ENCODE measurements at places on chromosomes 12 and 14.
A peak's percentile ranks its signal among the peaks of the same experiment; 100 is the strongest.

DNA sequence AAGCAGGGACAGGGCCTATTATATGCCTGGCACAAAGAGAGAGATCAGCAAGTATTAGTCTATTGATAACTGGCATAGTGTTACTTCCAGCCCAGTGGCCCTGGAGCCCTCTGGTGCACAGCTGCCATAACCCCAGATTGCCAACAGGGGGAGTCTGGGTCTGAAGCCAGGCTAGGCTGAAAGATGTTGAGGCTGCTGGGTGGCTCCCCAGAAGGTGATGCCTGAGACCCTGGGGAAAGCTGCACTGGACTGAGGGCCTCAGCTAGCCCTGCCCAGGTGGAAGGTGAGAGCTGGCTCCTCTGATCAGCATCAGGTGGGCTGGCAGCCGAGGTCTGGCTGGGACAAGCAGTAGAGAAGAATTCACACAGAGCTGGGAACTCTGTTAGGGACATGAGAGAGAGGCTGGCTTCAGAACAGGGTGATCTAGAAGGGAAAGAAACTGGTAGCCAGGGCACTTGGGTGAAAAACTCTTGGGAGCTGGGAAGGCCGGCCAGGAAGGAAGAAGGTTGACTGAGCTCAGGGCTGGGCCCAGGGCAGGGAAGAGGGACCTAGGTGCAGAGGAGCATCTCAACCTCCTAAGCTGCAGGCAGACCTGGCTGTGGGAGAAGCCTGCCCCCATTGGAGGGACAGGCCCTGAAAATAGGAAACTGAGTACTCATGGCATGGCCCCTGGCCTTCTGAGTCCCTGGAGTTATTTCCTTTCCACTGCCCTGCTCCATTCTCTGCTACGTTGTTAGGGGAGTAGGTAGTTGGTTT is 3.9 kb downstream of the GZMH start:
- peak; percentile 48 for DNase-seq

- DNase-seq: no peak
Measured at GRCh38 chr12:19068137-19068536, 61.4 kb upstream of the PLEKHA5 start.

DNA sequence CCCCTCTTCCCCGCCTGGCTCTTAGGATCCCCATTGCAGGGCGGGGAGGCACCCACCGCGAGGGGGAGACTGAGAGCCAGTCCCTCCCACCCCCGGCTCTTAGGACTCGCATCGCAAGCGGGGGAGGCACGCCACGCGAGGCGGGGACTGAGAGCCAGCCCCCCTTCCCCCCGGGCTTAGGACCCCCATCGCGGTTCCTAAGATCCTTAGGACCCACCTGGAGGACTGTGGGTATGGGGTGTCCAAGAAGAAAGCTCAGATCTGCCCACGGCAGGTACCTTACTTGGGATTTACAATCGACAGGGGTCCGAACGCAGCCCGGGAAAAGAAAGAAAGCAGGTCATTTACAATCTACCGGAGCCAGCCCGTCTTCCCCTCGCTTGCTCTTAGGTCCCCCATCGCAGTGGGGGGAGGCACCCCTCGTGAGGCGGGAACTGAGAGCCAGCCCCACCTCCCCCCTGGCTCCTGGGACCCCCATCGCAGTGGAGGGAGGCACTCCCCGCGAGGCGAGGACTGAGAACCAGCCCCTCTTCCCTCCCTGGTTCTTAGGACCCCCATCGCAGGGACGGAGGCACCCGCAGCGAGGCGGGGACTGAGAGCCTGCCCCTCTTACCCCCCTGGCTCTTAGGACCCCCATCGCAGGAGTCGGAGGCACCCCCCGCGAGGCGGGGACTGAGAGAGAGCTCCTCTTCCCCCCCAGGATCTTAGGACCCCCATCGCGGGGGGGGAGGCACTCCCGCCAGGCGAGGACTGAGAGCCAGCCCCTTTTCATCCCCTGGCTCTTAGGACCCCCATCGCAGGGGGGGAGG is 43.7 kb downstream of the DDX11 start:
- peak; percentile 41 for DNase-seq

GRCh38 chr14:73754911-73755360 is 40.8 kb upstream of the PNMA1 start:
- no peak for DNase-seq

- DNase-seq: no peak
Measured at GRCh38 chr14:78978896-78979295, 808.7 kb downstream of the NRXN3 start.

DNA sequence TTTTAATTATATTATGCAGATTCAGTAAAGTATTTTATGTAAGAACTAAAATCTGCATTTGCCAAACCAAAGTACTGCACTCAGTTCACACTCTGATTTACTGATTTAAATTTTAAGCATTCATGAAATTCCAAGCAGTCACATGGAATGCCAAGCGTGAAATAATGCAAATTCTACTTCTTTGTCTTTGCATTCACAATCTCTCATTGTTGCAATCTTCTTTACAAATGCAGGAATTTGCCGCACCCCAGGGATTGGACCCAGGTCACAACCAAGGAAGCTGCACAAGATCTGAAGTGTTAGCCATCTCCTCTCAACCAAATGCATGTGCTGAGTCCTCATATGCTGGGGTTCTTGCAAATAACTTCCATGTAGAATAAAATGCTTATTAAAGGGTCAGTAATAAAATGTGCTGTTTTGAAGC is 71.9 kb downstream of the TUNAR start:
- no peak for DNase-seq

DNA sequence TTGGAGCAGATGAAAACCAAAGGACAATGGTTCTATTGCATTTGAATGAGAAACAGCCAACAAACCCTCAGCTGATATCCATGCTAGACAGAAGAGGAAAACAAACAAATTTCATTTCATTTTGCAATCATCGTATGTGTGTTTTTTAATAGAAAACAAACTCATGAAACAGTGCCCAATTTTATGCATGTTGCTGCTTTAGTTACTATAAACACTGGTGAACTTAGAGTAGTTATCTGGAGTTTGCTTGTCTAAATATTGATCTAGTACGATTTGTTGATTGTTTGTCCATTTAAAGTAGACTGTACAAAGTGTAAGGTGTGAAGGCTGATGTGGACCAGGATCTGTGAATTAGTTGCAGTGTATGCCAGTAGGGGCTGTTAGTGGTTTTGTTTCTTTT is 166.6 kb downstream of the KITLG start:
- no peak for DNase-seq

DNA sequence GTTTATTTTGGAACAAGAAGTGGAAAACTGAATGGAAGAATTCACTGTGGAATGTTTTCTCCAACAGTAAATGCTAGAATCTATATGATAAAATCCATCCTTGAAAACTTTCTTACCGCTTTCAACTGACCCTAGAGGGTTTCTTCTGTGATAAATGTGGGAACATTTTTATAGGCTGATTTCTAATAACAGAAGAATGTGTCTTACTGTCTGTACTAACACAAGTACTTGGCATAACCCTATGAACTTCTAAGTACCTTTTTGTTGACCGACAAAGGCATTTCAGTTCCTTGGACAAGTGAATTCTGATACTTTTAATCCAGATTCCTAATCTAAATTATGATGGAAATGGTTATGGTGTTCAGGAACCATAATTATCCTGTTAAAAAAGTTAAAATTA is 1109.7 kb upstream of the FLRT2 start:
- no peak for DNase-seq

- DNase-seq: no peak
Measured at GRCh38 chr12:52792185-52793029, 3.5 kb downstream of the KRT3 start.

GRCh38 chr12:91958816-91959215 is 186.8 kb downstream of the BTG1 start:
- no peak for DNase-seq

DNA sequence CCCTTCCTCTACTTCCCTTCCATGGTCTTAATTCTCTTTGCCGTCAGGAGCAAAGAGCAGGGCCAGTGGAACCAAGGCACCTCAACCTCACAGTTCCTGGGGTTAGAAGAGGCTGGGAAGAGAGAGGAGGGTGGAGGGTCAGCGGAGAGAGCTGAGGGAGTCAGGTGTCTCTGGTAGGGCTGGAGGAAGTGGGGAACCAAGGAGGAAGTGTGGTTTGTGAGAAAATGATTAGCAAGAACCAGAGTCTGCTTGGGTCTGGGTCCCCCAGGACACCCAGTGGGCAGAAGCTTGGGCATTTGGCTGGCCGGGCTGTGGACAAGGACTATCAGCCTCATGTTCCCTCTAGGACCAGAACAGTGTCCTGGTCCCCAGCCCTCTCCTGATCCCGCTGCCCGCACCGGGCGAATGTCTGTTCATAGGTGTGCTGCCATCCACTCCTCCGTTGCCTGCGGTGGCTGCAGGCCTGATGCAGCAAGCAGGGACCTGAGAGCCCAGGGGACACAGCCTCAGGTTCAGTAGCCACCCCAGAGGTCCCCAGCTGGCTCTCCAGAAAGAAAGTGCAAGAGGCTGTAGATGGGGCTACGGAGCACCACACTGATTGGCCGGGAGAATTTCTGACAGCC is 2.3 kb downstream of the HOXC12 start:
- no peak for DNase-seq

GRCh38 chr14:74429991-74430390 is 4.0 kb upstream of the SYNDIG1L start:
- DNase-seq: no peak

- no peak for DNase-seq
Measured at GRCh38 chr14:75188520-75189268, 12.3 kb upstream of the TMED10 start.

- DNase-seq: no peak
Measured at GRCh38 chr12:16330560-16330959, 16.9 kb upstream of the MGST1 start.

GRCh38 chr12:110281549-110282299 is 677 bp downstream of the ATP2A2 start:
- peak; percentile 26 for DNase-seq

GRCh38 chr12:78323226-78323625 is 492.5 kb downstream of the NAV3 start:
- no peak for DNase-seq

GRCh38 chr14:100828031-100828769 is 2.3 kb downstream of the MEG3 start:
- no peak for DNase-seq

DNA sequence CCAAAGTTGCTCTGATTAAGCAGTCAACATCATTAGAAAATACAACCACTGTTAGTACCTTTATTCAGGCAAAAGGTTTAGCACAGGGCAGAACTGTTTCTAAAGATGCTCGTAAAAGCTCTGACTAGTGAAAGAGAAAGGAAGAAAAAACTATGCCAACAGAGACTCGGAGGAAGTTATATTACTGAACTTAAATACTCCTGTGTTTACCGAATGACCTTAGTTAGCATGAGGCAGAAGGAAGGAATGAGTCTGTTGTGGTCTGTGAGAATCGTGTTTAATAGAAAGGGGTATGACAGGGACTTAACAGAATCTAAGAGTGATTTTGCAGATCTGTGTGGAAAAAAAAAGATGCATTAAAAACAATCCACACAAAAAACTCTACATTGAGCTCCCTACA is 84.1 kb upstream of the OVCH1 start:
- DNase-seq: no peak

DNA sequence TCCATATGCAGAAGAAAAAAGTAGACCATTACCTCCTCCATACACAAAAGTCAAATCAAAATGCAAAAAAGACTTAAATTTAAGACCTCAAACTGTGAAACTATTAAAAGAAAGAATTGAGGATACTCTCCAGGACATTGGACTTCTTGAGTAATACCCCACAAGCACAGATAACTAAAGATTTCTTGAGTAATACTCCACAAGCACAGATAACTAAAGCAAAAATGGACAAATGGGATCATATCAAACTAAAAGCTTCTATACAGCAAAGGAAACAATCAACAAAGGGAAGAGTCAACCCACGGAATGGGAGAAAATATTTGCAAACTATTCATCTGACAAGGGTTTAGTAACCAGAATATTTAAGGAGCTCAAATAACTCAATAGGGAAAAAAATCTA is 427.9 kb downstream of the CCDC91 start:
- DNase-seq: no peak

DNA sequence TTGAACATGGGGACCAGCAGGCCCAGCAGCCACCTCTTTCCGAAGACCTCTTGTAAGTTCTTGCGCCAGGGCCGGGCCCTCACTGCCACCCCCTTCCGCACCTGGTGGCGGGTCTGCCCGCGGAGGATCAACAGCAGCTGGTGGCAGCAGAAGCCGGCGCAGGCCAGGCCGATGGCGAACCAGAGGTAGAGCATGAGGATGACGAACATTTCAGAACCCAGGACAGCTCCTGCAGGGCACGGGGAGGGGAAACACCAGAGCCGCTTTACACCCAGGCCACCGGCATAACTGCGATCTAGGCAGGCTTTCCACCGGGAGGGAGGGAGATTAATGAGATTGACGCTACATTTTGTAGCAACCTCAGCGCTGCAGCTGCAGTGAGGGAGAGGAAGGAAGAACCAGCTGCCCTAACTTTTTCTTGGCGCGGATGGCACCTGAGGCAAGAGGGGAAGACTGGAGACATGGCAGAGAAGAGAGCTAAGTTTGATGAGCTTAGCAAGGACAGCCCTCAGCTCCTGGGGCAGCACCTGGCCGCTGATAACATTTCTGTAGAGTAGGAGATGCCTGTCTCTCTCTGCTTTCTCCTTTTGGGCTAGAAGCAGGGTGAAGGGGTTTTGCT is 7.8 kb downstream of the ZDHHC22 start:
- peak; percentile 38 for DNase-seq

GRCh38 chr14:21057803-21058675 is at the start of gene RNASE8:
Gene RNASE8 (plus strand): TSS chr14:21057822. CDS start chr14:21057893, 71 bp downstream.
- no peak for DNase-seq

DNA sequence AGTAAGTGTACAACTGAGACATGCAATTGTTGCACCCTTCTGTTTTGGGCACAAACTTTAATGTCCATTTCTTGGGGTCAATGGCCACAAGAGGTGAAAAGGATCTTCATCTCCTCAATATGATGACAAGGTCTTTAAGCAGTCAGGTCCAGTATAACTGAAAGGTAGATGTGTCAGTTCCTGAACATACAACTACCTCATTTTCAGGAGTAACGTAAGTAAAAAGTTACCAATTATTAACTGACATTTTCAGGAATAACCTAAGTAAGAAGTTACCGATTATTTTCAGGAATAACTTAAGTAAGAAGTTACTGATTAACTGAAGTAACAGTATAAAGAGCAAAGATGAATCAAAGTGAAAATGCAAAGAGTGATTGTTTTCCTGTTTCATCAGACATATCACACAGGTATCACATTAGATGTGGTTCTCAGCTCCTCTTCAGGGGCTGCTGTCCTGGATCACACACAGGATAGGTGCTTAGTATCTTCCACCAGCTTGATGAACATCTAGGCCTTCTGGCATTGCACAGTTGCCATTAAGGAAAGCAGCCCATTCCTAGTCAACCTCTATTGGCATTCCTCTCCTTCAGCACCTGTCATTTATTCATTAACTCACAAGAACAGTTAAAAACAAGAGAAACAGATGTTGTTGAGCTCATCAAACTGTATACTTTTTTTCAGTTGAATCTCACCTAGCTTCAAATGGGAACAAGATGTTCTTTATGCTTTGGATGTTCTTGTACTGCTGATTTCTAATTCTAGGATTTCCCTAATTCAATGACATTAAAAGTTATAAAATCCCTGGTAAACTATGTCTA is 200.0 kb downstream of the FOXG1 start:
- DNase-seq: no peak

DNA sequence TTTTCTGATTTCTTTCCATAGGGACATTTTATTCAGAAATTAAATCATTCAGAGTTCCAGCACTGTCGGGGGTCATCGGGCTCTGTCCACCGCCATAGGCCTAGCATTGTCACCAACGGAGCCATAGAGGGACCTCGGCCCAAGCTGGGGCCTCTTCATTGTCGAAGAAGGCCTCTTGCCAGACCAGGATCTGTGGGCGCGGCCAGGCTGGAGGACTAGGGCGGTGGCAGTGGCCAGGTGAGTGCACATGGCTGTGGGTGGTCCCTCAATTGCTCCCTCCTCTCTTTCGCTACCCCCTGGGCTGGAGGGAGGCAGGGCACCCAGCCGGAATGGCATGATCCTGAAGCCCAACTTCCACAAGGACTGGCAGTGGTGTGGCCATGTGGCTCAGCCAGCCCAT is 10.6 kb upstream of the SPSB2 start:
- DNase-seq: no peak
